ENCODE measurements at places on chromosomes 3 and 15.

- no peak for DNase-seq
These were observed 7.8 kb upstream of the KIF7 start for GRCh38 chr15:89662893-89663626.

DNA sequence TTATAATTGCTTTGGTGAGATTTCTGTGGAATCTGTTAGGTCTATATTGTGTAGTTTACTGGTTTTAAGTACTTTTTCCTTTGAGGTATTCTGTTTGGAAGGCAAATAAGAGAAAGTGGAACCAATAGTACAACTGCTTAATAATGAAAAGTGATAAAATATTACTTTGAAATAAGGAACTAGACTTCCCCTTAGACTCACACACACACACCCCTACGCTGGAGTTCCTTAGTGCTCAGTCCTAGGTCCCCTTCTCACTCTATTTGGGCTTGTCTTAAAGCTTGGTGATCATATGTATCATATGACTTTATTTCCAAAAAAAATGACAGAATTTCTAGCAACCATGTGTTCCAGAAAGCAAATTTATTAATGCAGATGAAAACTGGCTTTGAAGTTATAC, 494.0 kb upstream of the TGFBR2 start:
- no peak for DNase-seq

- no peak for DNase-seq
These were observed 151.9 kb upstream of the UBE2E1 start for GRCh38 chr3:23653647-23654525.

- no peak for DNase-seq
These were observed 1.4 kb downstream of the STRIT1 start for GRCh38 chr3:155292133-155292532.

DNA sequence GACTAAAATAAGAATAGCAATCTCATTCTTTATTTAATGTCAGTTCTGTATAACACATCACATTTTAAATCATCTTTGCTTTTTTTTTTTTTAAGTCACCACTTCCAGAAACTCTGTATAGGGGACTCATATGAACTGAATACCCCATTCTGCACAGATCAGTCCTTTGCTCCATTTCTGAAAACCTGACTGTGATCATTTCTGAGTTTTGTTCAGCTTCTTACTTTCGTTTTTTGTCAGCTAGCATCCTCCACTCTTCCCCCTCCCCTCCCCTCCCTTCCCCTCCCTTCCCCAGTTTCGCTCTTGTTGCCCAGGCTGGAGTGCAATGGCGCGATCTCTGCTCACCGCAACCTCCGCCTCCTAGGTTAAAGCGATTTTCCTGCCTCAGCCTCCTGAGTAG, 49.8 kb upstream of the SGO1 start:
- DNase-seq, result no peak

- DNase-seq, result no peak
These were observed 99.4 kb downstream of the FLNB start for GRCh38 chr3:58107597-58107996.

GRCh38 chr15:63218100-63218808, 28.8 kb downstream of the RAB8B start:
- no peak for DNase-seq

DNA sequence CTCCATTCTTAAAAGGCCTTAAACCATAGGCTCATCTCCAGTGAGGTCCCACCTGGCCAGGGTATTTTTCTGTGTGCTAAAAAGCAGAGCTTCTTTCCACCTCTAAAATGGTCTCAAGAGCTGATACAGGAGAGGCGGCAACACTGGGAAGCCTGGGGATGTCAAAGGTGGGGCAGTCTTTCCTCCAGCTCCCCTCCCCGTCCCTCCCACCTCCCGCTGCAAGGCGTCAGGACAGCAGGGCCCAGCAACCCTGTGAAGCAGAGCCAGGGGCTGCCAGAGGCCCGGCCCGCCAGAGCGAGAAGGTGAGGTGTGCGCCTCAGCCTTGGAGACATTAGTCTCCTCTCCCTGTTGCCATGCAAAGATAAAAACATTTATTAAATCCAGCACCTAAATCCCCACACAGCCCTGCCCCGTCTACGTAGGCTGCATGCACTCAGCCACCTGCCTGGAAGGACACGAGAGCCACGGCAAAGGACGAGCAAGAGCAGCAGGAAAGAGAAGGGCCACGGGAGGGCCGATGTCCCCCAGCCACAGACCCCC, 75.6 kb downstream of the FAM174B start:
- no peak for DNase-seq

- DNase-seq, result no peak
These were observed 23.1 kb upstream of the RHO start for GRCh38 chr3:129505341-129505740.

All from activated CD8-positive, alpha-beta memory T cell treated with anti-CD3 and anti-CD28 coated beads for 4 hours (primary cell).